ENCODE measurements at places on chromosomes 16 and 17.

- no peak for DNase-seq
Observed at GRCh38 chr16:9775998-9776397, 406.2 kb downstream of the GRIN2A start.

DNA sequence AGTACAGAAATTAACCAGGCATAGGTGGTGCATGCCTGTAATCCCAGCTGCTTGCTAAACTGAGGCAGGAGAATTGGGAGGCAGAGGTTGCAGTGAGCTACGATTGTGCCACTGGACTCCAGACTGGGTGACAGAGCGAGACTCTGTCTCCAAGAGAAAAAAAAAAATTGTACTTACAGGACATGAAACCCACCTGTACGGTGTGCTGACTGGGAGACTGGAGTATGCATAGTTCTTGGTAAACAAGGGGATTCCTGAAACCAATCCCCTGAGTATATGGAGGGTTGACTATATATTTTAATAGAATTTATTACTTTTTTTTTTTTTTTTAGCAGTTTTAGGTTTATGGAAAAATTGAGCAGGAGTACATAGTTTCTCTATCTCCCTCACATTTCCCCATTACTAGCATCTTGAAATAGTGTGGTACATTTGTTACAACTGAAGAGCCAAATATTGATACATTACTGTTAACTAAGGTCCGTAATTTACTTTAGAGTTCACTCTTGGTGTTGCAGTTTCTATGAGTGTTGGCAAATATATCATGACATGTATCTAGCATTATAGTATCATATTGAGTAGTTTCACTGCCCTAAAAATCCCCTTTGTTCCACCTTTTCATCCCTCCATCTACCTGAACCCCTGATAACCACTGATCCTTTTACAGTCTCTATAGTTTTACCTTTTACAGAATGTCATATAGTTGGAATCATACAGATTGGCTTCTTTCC, 19.3 kb downstream of the TENT4B start:
- DNase-seq: no peak

- DNase-seq: no peak
Observed at GRCh38 chr16:66516509-66516807, 33.5 kb downstream of the TK2 start.

DNA sequence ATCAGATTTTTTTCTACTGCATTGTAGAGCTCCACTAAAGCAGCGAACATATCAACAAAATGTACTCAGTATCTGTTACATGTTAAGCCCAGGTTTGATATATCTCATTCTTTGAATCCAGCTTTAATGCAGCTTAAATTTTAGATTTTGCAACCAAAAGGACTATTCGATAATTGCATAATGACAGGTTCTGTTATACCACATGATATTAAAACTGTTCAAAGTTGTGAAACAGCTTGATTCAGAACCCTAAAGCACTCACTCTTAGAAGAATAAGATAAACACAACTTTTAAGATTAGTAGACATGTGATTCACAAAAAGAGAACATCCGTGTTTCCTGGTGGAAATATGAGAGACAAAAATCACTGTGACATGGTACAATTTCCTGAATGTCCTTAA, 427.9 kb downstream of the CDH11 start:
- no peak for DNase-seq

DNA sequence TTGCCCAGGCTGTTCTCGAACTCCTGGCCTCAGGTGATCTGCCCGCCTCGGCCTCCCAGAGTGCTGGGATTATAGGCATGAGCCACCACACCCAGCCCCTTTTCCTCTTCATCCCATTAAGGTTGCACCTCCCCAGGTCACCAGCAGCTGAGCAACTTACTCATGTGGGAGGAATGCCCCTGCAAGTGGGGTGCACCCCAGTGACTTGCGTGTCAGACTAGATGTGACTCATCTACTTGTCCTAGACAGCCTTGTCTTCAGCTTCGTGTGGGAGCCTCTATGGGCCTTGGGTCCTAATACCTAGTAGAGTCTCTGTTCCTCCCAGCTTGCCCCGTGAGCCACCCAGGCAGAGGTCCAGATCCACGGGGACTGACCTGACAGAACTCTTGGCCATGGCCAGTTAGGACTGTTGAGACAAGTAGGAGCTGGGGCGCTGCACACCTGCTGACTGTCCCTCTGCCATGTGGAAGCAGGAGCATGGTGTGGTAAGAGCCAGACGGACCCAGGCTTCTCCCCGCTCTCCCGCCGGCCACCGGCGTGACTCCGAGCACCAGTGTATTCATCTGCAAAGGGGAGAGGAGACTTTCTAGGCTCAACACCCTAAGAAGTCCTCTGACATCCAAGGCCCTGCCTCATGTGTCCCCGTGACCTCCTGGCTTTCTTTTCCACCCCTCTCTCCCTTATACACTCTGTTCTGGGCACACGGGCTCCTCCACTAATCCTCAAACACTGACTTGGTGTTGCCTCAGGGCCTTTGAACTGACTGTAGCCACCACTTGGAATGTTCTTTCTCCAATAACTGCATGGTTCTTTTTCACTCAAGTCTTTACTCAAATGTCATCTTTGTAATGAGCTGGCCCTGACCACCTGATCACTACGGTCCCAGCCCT, 11.6 kb upstream of the CBX4 start:
- DNase-seq: no peak

DNA sequence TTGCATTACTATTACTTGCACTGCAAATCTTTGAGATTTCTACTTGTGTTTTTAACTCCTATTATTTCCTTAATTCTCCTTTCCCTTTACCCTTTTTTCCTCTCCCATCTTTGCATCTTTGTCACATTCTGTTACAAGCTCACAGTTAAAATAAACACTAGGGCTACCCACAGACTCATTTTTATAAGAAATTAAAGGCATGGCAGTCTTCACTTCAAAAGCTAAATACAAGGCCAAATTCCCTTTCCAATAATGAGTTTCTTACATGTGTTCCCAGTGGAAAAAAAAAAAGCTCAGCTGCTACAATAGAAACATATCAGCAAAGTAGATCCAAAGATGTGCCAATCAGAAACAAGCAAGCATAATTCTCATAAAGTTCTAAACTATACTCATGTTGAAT, 3.7 kb upstream of the BRIP1 start:
- no peak for DNase-seq

DNA sequence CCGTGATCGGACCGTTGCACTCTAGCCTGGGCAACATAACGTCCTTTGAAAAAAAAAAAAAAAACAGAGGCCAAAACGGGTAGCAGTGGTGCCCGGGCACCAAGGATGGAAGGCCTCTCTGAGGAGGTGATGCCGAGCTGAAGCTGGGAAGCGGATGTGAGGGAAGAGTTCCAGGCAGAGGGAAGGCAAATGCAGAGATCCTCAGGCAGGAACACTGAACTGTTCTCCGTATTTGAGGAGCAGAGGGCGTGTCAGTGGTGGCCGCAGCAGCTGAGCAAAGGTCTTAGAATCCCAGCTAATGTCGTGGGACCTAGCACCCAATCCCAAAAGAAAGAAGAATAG, 656 bp upstream of the KCTD13 start:
- no peak for DNase-seq

DNA sequence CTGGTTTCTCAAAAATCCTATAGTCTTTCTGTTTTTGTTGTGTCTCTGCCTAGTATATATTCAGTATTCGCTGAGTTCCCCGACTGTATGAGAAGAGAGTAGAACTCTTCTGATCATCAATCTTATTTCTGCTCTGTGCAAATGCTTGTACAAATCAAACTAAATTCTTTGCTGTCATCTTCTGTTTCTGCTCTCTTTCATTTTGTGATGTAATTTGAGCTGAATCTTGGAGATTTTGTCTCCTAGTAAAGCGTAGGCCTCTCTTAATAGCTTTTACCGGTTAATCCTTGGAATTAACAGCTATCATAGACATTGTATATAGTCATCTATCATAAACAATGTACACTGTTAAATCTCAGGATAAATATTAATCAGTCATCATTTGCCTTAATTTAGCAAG, 61.9 kb downstream of the OMG start:
- no peak for DNase-seq

DNA sequence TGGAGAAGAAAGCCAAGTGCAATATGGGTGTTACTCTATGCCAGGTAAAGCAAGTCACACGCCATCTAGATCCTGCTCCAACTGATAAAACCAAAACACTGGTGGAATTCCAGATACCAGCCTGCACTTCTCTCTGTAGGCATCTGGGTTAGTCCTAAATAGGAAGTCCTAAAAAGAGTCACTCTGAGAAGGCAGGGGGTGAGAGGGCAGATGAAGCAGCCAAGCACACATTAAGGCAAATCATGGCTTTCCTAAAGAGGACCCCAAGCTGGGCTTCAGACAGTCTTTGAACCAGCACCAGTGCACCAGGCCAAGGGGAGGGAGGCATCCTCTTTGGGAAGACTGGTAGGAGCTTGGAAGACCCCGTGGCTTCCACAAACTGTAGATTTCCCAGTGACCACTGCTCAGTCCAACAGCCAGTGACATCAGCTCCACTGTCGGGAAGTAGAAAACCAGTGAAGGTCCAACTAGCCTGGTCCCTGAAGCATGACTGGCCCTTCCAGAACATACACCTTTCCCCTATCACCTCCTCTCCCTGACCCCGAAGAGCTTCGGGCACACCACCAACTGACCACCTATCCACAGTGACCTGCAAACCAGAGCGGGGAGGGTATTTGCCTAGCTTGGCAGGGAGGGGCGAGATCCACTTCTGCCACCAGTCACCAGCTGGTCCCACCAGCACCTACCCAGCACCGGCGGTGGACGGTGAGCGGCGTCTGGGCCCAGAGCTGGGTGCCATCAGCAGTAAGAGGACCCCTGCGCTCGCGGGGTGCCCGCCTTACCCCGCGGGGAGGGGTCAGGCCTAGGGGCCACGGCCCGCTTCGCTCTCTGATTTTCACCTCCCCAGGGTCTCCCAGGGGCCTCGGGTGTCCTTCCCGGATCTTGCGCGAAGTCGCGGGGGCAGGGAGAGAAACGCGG, 1.0 kb downstream of the LITAF start:
- DNase-seq: no peak

DNA sequence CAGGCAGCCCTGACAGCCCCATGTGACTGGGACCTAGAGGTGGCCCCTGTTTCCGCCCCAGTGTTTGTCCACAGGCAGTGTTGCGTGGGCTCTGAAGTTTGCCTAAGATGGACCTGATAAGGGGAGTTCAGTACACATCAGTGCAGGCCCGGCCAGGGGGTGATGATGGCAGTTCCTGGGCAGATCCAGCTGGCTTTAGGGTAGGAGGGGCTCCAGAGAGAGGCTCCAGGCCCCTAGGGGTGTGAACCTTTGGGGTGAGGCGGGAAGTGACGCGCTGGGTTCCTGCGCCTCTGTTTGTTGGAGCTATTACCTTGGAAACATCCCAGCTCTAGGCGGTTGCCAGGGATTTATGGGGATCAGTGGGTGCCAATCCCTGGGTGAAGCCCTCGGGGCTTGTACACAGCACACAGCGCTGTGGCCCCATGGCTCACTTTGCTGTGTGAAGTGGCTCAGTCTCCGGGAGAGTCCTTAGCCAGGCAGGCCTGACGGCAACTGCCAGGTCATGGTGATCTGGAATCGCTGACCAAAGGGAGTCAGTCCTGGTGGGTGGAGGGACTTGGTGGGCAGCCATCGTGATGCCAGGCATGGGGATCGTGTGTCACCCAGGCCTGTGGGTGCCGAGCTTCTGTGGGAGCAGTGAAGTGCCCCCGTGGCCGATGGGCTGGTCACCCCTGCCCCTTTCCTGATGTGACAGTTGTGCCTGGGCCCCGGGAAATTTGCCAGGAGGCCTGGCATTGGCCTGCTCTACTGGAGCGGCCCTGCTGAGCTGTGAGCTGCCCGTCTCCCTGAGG, 146.1 kb downstream of the SEC14L1 start:
- DNase-seq: no peak

DNA sequence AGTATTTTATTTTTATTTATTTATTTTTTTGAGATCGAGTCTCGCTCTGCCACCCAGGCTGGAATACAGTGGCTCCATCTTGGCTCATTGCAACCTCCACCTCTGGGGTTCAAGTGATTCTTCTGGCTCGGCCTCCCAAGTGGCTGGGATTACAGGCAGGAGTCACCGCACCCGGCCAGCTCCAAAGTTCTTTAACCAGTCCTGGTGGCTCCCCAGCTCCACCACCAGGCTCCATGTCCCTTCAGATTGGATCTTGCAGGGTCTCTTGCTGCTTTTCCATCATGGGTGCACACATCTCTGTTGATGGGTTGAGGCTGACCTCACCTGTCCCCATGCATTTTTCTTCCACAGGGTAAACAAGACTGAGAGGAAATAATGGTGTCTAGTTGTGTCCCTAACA, 8.4 kb upstream of the USP36 start:
- DNase-seq: no peak

- no peak for DNase-seq
Observed at GRCh38 chr17:17491546-17491988, 4.6 kb downstream of the RASD1 start.

DNA sequence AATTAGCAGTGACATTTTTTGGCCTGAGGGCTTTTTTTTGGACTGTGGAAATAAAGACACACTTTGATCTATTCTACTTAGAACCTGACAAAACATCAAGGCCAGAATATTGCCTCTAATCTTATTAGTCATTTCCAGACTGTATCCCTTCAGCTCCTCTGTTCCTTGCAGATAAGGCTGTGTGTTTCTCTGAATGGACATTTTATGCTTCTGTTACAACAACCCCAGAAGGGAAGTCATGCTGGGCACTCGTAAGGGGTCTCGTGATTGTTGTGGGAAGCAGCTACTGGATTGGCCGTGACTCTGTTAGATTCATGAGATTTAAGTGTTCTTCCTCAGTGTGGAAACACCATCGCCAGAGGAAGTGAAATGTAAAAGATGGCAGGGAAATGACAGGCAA, 31.6 kb upstream of the HS3ST2 start:
- DNase-seq: no peak

- no peak for DNase-seq
Observed at GRCh38 chr17:32491371-32492263, 4.8 kb downstream of the CDK5R1 start.

- no peak for DNase-seq
Observed at GRCh38 chr17:7557775-7558543, 591 bp upstream of the TNFSF13 start.

DNA sequence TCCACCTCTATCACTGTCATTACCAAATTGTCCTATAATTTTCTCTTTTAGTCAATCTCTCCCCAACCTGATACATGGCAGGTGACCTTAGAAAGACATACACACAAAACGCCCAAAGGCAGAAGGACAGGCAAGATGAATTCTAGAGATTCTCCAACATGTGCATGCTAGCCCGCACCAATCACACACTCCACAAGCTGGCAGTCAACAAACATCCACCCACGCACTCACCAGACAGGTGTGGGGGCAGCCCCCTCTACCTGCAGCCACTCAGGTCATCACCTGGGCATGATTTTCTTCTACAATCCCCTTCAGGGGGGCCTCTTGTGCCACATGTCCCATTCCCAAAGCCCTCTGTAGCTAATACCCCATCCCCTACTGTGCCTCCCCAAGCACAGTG, 9.5 kb downstream of the MPP2 start:
- DNase-seq: no peak

All from stimulated activated CD8-positive, alpha-beta memory T cell treated with anti-CD3 and anti-CD28 coated beads, Interleukin-4, amount 100 ng/mL, for 1 hour (primary cell).